ENCODE measurements at places on chromosomes 6 and 20.

DNA sequence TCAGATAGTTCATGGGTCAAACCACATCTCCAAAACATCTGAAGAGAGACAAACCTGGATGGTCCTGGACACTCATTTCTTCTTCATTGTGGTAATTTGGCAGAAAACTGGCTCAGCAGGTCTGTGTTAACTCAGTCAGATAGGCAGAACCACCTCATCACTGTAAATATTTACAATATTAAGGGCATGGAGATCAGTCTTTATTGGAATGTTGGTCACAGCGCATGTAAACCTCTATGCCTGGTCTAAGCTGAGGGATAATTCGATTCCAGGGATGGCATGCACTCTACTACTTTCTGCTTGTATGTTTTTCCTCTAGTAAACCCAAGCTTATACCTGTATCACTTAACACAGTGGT, 4.0 kb upstream of the TBC1D7 start:
- DNase-seq = no peak

DNA sequence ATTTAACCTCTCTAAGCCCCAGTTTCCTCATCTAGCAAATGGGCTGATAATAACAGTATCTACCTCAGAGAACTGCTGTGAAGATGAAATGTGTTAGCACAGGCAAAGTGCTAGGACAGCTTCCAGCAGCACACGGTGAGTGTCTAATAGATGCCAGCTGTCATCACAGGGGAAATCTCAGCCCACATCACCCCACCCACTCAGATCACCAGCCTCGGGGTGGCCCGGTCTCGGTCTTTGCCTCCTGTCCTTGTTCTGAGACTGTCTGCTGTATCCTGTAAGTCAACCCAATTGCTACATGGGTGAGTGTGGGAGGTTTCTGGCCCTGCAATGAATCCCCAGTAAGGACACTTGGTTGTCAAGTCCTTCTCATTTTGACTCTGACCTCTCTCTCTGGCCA, 99.5 kb upstream of the ZNFX1 start:
- no peak for DNase-seq

DNA sequence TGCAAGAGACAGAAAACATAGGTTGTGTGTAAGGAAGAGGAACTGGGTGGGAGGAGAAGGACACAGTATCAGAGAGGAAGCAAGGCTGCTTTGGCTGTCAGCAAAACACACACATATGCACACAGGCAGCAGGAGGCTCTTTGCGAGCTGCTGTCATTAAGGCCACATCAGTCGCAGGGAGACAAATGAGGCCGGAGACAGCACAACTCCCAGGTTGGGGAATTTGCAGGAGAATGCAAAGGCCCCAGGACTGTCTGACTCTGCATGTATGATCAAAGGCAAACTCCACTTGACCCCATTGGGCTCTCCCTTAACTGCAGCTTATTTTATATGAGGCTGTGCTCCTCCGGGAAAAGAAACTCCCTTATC, 35.3 kb downstream of the METTL24 start:
- no peak for DNase-seq

DNA sequence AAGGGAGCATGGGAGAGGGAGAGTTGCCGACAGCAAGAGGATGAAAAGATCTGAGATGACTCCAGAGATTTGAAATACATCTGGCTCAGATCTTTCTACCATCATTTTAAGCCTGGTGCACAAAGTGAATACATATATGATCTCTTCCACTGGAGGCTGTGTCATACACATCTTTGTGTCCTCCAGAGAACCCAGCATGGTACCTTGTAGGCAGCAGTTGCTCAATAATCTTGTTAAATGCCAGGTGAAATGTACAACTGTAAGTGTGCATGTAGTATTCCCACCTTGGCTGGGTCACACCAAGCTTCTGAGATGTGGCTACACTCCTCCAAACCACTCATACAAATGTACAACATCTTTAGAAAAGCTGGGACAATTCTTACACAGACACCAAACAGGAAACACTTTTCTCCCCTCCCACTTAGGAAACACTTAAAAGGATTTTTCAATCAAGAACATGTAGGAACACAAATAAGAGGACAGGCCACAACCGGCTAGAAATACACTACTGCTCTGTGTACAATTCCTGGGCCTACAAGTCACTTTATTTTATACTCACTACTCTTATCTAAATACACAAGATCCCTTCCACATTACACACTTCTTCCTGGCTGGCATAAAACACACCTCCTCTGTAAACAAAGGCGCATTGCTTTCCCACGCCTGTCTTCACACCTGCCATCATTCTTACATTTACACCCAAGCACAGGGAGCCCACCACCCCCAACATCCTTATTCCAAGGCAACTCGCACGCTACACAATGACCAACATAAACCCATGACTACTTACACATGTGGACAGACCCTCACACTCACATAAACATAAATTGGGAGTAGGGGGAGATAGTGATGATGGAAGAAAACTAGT, 3.8 kb upstream of the IER3 start:
- no peak for DNase-seq

GRCh38 chr20:24039196-24039595, 50.6 kb upstream of the GGTLC1 start:
- DNase-seq = no peak

DNA sequence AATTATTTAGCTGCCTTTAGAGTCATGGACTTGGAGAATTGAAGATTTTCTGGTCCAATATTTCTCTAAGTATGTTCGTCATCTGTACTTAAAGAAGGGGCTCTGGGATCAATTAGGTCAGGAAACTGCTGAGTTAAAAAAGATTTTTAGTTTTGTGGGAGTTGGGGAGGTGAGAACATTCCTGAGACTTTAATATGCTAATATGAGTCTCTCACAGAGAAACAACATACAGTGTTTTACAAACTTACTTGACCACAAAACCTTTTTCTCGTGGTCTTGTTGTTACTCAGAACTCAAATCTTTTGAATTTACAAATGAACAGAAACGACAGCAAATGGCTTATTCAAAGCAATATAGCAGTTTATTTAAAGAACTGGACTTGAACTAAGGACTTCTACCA, 67.9 kb downstream of the LIN28B start:
- no peak for DNase-seq
